Activated CD4-positive, alpha-beta memory T cell treated with anti-CD3 and anti-CD28 coated beads, Interleukin-2, amount 10 ng/mL, durations not matched to agents 7 days and 5 days (primary cell): ENCODE measurements at places on chromosomes 12 and 14. TPM values are rescaled to one million over a fixed set of nuclear protein-coding genes. Genes with fewer than 3 reads are reported as not detected.

DNA sequence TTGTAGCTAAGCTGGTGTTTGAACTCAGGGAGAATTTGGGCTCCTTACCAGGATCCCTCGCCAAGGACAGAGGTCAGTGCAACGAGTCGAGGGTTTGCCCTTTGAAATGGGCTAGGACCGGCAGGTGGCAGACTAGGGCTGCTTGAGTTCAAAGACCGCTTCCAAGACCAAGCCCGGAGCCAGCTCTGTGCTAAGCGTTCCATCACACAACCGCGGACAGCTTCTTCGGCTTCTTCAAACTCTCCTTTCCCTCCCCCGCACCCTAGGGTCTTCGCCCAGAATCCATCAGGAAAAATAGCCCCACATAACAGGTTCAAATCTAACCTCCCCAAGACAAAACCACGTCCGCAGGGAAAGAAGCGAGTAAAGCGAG lies 705 bp upstream of the FLVCR2 start:
- H3K36me3 ChIP-seq: no peaks in the 10 kb centered on the region
- peaks cover 22% of the 10 kb centered on the region for H3K4me1 ChIP-seq
- H3K27ac ChIP-seq: peak overlapping the region; percentile 13
- H3K27me3 ChIP-seq: no peaks in the 10 kb centered on the region

DNA sequence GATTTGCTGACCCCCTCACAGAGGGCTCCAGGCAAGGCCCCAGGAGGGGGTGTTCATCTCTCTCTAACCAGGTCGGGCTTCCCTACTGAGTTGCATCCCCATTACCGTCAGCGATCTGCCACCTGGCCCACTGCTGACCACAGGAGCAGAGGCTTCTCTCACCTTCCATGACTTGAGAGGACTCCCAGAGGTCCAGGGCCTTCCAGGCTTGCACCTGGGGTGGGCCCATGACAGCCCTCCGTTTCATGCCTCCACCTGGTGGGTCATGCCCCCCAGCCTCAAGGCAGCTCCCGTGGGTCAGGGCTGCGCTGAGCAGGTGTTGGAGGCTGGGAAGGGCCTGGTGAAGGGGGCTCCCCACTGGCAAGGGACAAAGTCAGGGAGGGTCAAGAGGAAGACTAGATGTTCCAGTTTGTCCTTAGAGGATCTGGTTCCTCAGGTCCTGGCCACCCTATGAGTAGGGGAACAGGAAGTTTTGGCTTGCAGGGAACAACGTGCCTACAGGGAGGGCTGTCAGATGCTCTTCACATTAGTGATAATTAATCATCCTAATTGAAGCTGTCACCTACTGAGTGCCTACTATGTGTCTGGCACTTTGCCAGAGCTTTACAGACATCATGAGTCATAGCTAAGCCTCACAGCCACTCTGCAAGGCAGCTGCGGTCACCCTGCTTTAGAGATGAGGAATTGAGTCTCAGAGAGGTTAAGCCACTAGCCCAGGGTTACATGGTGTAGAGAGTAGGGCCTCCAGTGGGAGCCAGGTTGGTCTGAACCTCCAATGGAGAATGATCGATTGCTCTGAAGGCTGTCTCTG lies 13.8 kb downstream of the NFKBIA start:
- no peak for DNase-seq
- no peaks in the 10 kb centered on the region for H3K36me3 ChIP-seq
- no peak overlapping the region for H3K27ac ChIP-seq
- peaks cover 11% of the 10 kb centered on the region for H3K4me1 ChIP-seq
- no peaks in the 10 kb centered on the region for H3K27me3 ChIP-seq
- no peak overlapping the region for H3K4me3 ChIP-seq

DNA sequence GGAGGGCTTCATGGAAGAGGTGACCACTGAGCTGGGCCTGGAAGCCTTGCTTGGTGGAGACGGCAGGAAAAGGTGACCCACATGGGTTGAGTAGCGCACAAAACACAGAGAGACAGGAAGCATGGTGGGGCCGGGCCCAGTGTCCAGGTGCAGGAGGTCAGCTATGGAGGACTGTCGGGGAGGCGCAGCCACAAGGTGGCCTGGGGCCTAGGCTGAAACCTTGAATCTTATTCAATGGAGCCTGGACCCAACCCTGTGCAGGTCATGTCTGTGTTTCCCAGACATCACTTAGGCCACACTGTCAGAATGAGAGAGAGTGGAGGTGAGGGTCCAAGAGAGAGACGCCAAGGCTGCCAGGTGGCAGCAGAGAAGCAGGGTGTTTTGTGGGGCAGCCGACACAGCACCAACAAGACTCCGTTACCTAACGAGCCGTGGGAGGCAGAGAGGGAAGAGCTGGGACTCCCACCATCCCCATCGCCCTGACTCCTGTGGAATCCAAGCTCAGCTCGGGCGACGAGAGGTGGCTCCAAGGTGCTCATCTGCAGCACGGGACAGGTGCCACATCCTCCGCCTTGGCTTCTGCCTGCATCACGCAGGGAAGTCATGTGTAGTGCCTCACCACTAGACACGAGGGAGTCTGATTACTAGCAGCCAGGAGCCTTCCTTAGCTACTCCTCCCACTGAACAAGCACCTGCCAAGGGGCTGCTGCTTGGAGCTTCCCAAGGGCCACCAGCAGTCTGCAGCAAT lies 38.7 kb downstream of the DEGS2 start:
- no peak for DNase-seq
- H3K4me1 ChIP-seq: peaks cover 5% of the 10 kb centered on the region
- peaks cover 78% of the 10 kb centered on the region for H3K36me3 ChIP-seq
- H3K4me3 ChIP-seq: no peak overlapping the region

Gene ARHGEF25
- 0.55 TPM for total RNA-seq

Gene NANOG
- not detected for total RNA-seq

Gene CCDC196
- not detected for total RNA-seq
